Stimulated activated CD4-positive, alpha-beta T cell treated with anti-CD3 and anti-CD28 coated beads, TNF-alpha, amount 100 ng/mL, for 24 hours (primary cell): ENCODE measurements at places on chromosomes 11 and 22.

DNA sequence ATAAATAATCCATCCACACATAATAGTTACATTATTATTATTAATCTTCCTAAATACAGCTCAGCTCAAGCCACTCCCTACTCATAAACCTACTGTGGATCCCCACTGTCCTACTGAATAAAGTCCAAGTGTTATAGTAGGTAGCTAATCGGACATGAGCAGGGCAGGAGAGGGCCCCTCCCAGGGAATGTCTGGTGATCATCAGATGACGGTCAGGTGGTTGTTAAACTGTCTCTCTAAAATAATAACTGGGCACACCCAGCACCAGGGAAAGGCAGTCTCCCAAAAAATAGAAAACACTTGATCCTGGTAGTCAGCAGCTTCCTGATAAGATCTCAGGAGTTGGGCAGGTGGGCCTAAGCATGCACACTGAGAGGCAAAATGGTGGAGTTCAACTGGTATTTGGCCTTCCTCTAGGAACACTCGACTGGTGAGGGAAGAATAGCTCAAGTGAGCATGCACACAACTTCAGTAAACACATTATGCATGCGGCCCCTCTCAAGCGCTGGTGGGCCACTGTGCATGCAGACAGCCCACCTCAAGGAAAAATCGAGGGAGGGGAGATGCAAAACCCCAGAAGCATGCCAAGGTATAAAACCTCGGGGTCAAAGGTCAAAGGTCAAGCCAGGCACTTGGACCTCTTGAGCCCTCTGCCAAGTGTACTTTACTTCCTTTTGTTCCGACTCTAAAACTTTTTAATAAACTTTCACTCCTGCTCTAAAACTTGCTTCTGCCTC lies 65.0 kb downstream of the LRRC32 start:
- DNase-seq: no peak

DNA sequence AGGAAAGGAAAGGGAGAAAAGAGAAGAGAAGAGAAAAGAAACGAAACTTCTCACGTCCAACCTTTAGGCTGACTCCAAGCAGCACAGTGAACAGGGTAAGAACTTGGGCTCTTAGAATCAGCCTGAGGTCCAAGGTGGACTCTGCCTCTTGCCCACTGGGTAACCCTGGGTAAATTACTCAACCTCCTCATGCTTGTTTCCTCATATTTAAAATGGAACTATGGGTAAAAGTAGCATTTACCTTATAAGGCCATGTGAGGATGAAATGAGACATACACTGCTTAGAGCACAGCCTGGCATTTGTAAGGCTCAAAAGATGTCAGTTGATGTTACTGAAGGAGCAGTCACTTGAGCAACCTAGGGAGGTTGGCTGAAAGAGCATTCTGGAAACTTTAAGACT lies 107.9 kb downstream of the C11orf58 start:
- DNase-seq: no peak

GRCh38 chr11:57131080-57131790 lies 50.5 kb upstream of the LRRC55 start:
- DNase-seq: no peak

DNA sequence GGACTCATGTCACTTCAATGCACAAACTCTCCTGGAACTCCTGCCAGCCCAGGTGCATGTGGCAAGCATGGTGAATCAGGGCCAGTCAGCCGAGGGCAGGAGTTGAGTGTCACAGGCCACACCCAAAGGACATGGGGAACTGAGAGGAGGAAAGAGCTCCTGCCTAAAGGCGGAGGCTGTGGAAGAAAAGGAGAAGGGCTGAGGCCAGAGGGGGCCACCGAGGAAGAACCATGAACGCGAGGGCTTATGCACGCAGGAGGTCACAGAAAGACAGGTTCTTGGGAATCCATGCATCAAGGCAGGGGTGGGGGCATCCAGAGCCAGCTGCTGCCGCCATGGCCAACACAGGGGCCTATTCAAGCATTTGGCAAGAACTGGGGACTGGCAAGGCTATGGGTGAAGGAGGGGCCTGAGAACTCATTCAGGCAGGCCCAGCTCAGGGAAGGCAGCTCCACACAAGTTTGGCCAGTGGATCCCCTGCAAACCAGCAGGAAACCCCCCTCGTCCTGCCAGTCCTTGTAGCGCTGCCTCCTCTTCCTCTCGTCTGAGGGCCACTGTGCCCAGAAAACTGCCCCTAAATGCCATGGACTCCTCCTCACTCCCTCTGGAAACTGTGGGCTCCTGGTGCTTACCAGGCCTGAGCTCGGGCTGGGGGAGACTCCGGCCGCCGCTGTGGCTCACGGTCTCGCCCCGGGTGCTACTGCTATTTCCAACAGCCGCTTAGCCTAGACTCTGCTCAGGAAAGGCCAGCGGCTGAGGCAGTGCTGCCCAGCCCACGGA lies 15.4 kb downstream of the PPM1F start:
- no peak for DNase-seq

DNA sequence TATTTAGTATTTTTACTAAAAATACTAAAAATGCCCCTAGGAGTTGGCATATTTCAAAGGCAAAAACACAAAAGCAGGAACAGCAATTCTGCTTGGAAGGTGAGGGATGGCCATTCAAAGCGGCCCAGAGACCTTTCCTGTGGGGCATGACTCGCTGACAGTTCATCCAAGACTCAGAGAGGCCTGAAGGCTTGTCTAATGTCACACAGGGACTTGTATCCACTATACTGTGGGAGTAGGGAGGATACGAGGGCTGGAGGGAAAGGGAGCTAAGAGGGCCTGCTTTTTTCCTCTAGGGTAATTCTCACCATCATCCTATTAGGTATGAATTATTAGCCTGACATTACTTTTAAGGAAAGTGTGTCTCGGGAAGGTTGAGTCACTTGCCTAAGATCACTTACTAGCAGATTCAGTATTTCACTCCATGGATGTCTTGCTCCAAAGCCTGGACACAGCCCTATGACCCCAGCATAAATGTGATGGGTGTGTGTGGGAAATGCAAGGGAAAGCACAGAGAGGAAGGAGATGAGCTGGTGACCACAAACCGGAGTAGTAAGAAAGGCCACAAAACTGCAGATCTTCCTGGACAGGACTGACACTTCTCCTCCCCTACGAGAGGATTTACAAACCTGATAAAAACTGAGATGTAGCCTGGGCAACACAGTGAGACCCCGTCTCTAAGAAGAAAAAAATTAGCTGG lies 16.7 kb upstream of the UCP3 start:
- DNase-seq: no peak

DNA sequence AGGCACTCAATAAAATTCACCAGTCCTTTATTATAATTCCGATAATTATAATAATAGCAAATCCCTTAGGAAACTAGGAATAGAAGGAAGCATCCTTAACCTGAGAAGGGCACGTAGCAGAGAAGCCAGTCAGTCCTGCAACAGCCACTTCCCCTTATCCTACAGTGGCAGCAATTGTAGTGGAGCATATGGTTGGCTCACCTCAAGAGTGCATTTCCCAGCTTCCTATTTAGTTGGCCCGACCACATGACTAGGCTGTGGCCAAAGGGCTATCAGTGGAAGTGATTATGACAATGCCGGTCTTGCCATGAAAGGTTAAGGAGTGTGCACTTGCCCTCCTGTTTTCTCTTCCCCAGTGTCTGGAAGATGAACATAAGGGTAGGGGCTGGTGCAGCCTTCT lies 27.0 kb downstream of the TESMIN start:
- DNase-seq: no peak

GRCh38 chr22:37018815-37019308 lies 385 bp downstream of the TST start:
- no peak for DNase-seq

DNA sequence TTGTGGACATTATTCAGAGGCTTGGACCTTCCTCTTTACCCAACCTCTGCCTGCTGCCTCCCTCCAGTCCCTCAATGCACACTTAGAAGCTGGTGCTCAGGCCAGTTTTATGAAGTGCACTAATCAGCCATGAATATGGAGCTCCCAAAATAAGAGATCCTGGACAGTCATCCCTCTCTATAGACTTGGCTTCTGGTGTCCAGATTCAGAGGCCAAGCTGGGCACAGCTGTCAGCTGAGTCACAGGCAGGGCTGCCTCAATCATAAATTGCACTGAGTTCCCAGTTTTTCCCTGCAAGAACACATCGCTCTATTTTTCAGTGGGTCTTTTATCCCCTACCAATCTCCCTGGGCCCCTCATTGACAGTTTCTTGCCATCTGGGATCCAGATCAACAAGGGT lies 161.7 kb upstream of the CADM1 start:
- DNase-seq: no peak

DNA sequence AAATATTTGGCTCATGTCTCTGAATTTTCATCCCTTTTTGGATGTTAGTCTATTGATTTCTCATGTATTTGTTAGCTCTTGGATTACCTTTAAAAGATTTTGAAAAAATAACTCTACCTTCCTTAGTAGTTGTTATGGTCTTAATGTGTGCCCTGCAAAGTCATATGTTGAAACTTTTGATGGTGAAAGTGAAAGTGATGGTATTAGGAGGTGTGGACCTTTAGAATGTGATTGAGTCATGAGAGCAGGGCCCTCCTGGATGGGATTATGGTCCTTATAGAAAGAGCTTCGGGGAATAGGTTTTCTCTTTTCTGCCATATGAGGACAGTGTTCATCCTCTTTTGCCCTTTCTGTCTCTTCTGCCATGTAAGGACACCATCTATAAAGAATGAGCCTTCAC lies 33.6 kb upstream of the MPPED2 start:
- no peak for DNase-seq

DNA sequence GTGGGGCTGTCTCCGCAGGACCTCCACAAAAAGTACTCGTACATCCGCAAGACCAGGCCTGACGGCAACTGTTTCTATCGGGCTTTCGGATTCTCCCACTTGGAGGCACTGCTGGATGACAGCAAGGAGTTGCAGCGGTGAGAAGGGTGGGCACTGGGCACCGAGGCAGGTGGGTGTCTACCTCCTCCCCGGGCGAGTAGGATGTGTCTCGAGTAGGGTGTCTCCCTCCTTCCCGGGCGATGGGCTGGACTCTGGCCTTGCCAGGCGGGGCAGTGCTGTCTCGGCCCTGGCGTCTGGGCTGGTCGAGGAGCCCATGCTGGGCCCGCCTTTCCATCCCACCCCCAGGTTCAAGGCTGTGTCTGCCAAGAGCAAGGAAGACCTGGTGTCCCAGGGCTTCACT lies 10.3 kb downstream of the OTUB1 start:
- DNase-seq: no peak

DNA sequence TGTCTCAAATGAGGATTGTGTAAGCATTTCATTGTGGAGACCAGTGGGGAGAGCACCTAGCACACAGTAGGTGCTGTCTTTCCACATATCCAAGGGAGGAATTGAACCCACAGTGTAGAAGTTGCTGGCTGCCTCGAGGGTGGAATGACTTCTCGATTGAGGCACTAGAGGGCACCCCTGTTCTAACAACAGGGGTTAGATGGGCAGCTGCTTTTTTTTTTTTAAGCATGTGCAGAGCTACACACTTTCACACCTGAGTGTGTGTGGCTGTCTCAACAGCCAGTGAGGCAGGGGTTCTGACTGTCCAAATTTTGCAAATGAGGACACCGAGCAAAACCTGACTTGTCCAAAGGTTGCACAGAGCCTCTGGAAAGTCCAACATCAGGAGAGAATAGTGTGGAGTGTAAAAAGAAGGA lies 118.2 kb upstream of the CRYBB3 start:
- DNase-seq: no peak

DNA sequence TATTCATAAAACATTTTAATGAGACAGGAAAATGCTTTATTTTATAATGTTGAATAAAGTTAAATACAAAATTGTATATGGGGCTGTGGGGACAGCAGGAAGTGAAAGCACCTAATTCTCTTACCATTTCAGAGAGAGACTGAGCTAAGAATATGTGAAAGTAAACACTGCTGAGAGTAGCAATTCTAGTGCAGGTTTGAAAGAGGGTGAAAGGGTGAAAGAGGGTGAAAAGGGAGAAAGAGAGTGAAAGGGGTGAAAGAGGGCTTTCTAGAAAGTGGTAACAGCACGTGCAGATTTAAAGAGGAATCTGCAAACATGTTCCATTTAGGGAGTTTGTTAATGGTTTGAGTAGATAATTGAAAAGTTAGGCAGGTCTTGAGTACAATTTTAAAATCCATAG lies 652.0 kb upstream of the CCDC90B start:
- no peak for DNase-seq

GRCh38 chr22:48153726-48154125 lies 1391.3 kb downstream of the TBC1D22A start:
- no peak for DNase-seq

- DNase-seq: no peak
Measured at GRCh38 chr11:105229257-105229656, 89.7 kb upstream of the CARD18 start.

DNA sequence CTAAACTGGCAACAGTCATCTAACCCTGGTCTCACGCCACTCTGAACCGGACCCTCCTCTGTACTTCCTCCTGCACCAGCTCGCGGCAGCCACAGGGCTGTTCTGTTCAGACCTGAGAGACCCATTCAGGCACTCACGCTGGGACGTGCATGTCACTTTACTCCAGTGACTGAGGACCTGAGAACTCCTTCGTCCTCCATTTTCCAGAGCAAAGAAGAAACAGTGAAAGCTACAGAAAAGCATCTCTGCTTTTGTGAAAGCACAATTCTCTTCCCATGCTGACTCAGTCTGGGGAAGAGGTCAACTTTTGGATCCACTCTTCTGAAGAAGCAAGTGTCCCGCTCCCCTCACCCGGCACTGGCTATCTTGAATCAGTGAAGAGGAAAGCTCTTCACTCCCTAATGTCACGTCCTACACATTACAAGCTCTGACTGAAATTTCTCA lies 24.5 kb downstream of the PISD start:
- DNase-seq: no peak

DNA sequence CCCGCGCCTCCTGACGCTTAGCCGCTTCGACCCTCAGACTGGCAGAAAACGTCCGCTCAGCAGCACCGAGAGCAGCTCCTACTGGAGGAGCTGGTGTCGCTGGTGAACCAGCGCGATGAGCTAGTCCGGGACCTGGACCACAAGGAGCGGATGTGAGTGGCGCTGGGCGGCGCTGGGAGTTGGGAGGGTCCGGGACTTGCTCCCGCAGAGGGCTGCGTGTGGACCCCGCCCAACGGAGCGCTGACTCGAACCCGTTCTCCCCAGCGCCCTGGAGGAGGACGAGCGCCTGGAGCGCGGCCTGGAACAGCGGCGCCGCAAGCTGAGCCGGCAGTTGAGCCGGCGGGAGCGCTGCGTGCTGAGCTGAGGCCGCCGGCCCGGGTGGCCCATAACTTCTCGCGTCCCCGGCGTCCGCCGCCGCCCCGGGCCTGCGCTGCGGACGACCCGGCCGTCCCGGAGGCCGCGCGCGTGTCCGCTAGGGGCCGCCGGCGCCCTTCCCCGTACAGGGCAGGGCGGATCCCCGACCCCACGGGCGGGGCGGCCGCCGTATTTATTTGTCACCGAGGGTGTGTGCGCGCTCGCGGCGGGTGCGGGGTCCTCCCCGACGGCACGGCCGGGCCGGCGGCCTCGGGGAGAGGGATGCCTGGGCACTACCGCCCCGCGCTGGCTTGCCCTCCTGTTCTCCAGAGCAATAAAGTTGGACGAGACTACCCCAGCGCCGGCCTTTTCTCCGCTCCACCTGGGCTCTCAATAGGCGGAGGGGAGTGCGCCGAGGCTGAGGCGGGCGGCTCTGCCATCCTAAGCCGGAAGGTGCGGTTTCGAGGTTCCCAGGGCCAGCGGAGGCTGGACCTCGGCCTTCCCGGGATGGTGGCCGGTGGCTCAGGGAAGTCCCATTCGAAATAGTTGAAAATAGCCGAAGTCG lies 3.4 kb downstream of the KCNK7 start:
- no peak for DNase-seq

GRCh38 chr11:74380746-74381439 lies 17.3 kb downstream of the PGM2L1 start:
- no peak for DNase-seq

- DNase-seq: no peak
Measured at GRCh38 chr11:62669420-62670161, 1.9 kb upstream of the UQCC3 start.
